ENCODE measurements at places on chromosomes 3 and 15.
A peak's percentile ranks its signal among the peaks of the same experiment; 100 is the strongest.

GRCh38 chr15:37581866-37582532, 352.4 kb upstream of the TMCO5A start:
- DNase-seq = no peak

DNA sequence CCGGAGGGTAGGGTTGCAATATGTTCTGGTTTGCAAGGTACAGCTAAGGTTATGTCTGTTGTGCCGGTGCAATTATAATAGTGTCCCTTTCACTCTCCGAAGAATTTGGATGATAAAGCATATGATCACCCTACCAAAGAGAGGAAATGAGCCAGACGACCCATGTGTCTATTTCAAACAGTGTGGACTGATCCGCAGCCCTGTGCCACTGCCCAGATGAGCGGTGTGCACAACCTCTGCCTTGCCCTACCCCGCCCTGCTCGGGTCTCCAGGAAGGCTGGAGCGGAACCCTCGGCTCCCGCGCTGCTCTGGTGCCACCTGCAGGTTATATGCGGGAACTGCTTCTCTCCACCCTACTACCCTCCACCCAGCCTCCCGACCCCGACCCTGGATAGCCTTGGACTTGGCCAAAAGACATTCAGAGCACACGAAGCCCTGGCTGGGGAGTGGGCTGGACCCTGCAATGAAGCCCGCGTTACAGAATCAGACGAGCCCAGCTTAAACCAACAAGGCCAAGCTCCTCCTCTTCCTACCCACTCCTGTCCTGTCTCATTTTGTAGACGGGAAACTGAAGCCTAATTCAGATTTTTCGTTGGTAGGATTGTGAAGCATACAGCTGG, 68.4 kb upstream of the CHRNB4 start:
- peak; percentile 39 for DNase-seq

- DNase-seq = no peak
These were observed 12.9 kb downstream of the DLG1 start for GRCh38 chr3:197285557-197285956.

DNA sequence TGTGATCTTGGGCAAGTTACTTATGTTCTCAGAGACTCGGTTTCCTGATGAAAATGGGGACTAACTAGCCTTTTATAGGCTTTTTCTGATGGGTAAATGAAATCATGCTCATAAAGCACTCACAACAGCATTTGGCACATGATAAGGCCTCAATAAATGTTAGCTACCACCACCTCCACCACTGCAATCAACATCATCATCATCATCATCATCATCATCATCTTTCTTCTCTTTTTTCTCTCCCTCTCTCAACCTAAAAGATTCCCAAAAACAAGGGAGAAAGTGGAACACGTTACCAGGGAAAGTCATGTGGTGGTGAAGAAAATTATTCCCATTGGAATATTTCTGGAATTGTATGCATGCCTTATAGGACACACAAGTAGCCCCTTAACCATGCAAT, 33.6 kb upstream of the FEZF2 start:
- DNase-seq = no peak

DNA sequence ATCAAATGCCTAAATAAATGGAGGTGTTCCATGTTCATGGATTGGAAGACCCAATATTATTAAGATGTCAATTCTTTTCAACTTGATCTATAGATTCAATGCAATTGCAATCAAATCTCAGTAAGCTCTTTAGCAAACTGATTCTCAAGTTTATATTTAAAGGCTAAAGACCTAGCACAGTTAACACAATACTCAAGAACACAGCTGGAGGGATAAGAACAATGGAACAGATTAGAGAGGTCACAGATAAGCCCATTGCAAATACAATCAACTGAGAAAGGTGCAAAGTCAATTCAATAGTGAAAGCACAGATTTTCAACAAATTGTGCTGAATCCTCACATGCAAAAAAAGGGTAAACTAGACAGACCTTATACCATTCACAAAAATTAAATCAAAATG, 198.9 kb downstream of the P3H2 start:
- no peak for DNase-seq

DNA sequence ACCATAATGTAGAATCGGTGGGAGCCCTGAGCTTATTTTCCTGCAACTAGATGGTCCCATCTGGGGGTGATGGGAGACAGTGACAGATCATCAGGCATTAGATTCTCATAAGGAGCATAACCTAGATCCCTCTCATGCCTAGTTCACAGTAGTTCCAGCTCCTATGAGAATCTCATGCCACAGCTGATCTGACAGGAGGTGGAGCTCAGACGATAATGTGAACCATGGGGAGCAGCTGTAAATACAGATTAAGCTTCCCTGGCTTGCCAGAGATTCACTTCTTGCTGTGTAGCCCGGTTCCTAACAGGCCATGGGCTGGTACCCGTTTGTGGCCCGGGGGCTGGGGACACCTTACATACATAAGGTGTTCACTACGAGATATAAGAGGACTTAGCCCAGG, 67.5 kb upstream of the LRRFIP2 start:
- no peak for DNase-seq

- no peak for DNase-seq
These were observed 17.9 kb downstream of the RIOX2 start for GRCh38 chr3:97954228-97954827.

DNA sequence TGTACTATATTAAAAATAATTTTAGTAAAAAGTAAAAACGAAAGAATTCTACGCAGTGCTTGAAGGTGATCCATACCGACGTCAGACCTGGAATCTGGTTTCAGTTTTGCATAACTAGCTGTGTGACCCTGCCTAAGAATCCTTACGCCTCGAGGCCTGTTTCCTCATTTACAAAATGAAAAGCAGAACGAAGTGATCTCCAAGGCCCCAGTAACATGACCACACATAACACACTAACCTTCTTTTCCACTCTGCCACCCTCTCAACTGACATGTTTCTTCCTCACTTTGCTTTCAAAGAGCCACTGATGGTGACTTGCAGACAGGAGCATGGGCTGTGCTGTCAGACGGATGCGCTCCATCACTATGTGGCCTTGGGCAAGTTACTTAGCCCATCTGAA, 4.8 kb downstream of the MESD start:
- peak; percentile 57 for DNase-seq

DNA sequence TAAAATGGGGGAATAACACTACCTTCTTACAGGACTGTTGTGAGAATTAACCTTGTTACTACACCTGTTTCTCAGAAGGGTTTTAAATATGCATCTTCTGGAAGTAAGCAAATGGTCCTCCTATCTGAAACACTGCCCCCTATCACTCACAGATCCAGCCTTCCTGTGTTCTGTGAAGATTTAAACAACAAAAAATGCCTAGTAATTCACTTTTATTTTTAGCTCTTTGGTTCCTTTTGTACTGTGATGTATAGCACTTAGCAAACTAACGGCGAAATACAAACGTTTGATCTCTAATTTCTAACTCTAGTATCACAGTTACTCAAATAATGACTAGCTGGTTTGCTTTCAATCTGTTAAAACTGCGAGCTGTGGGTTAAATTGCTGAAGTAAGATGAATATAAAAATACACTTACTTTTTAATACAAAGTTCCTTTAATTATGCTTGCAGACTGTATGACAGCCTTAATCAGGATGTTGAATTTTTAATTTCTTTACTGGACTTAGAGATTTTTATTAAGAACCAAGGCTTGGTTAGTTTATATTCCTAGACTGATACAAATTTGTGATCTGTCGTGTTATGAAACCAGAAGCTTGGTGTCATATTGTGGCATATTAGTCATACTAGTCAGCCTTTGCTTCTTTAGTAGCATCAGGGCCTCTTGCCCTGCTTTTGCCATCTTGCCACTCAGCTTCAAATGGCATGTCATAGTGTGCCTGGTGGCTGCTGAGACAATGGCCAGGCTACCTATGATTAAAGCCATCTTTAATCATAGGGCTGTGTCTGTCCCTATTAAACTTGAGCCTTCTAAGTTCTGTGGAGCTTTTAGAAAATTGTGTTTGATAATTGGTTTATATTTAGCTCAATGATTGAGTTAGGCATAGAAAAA, 9.2 kb downstream of the EIF3J start:
- DNase-seq = peak; percentile 26

DNA sequence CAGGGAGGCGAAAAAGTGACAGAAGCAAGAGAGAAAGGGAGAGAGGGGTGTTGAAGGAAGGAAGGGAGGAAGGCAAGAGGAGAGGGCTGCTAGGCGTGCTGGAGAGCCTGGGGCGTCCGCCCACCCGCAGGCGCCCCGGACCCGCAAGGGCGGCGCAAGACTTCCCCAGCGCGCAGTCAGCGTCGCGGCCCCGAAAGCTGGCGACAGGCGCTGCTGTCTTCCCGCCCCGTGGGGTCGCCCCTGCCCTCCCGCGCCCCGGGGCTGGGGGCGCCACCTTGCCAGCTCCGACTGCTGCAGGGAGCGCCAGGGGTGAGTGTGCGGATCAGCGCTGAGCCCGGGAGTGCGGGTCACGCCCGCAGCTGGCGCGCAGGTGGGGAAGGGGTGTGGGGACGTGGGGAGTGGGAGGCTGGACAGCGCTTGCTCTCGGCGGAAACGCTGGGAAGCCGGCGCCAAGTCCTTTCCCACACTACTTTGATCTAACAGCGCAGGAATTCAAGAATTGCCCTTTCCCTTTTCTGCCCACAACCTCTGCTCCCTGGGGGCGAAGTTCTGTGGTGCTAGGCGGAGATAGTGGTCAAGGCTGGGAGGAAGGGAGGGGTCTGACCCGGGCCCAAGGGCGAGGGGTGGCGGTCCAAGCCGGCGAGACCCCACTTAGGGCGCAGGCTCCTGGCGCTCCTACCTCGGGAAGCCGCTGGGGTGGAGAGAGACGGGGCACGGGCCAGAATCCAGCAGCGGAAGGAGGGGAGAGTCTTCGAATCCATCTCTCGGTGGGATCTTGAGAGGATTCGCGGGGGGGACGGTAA, 266.1 kb downstream of the CGGBP1 start:
- DNase-seq = no peak

DNA sequence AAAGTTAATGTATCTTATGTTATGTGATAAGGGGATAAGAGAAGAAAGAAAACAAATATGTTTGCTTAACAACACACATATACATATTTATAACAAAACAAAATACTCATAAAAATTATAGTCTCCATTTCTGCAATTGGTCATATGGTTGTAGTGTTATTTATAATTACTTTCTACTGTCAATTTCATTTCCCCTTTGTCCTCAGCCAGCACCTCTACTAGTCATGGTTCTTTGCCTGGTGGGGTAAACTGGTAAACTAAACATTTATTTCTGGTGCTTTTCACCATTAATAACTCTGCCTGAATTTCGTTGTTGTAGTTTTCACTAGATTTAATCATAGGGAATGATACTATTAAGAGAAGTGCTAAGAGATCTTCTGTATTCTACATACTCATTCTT, 88.0 kb upstream of the ALCAM start:
- no peak for DNase-seq

GRCh38 chr3:183634707-183635106, 716 bp upstream of the KLHL24 start:
- no peak for DNase-seq

DNA sequence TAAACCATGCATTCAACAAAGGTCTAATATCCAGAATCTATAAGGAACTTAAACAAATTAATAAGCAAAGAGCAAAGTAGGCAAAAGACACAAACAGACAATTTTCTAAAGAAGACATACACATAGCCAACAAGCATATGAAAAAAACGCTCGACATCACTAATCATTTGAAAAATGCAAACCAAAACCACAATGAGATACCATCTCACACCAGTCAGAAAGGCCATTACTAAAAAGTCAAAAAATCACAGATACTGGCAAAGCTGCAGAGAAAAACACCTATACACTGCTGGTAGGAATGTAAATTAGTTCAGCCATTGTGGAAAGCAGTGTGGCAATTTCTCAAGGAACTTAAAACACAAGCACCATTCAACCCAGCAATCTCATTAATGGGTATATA, 53.8 kb downstream of the FSIP1 start:
- DNase-seq = no peak

GRCh38 chr15:41847981-41848380, 9.3 kb downstream of the PLA2G4B start:
- DNase-seq = no peak

DNA sequence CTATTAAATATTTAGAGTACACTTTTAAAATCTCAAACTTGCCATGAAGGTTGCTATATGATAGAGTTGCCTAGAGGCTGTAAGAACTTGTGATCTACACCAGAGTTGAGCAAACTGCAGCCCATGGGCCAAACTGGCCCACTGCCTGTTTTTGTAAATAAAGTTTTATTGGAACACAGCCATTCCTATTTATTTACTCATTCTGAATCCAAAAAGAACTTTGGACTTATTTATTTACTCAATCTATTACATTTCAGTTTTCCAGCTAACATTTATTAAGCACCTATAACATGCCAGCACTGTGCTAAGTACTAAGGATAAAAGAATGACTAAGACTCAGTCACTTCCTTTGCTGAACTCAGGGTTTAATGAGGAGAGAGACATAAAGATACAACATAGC, 403.6 kb downstream of the ERC2 start:
- DNase-seq = no peak

DNA sequence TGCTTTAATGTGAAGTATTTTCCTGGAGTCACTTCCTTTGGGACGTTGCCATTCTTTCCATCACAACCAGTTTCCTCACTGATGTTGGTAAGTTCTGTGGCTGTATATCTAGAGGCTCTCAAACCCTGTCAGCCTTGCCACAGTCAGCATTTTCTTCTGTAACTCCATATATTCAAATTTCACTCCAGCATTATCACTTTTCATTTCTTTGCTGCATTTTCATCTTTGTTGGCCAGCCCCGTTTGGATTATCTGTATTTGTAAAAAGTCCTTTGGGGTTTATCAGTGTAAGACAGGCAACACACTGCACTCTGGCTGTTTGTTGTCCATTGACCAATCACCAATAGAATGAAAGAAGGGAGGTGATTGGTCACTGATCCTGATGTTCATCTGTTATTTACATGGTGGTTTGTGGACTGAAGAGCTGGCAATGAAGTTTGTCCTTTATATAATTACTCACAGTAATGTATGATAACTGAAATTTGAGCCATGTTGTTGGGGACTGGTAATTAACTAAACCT, 20.3 kb downstream of the GMPS start:
- peak; percentile 60 for DNase-seq

GRCh38 chr15:66883284-66883911, 181.4 kb downstream of the SMAD6 start:
- peak; percentile 100 for DNase-seq

DNA sequence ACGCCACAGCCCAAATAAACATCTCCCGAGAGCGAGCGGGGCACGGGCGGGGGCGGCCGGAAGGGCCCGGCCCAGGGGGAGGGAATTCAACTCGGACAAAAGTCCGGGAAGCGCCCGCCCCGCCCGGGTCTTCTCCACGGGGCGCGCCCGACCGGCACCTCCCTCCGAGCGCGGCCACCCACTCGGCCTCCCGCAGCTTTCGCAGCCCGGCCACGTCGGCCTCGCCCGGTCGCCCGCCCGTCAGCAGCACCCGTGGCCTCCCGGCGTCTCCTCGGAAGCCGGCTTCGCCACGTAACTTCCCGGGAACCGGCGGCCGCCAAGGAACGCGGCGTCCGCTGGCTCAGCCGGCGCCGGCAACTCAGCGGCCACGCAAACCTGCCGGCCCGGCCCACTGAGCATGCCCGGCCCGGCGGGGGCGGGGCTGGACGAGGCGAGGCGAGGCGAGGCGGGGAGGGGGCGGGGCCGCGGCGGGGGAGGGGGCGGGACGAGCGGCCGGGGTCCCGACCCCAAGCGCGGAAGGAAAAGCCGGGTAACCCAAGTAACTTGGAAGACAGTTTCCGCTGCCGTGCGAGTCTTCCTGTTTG, at the start of gene TJP1:
TSS of gene TJP1 (minus strand) at position 369 of the 584 bp plus-strand sequence. CDS start 440 bp downstream, outside the sequence.
- DNase-seq = peak; percentile 62

Data from fibroblast of the aortic adventitia (primary cell).